ENCODE measurements at places on chromosomes 3 and 15.

DNA sequence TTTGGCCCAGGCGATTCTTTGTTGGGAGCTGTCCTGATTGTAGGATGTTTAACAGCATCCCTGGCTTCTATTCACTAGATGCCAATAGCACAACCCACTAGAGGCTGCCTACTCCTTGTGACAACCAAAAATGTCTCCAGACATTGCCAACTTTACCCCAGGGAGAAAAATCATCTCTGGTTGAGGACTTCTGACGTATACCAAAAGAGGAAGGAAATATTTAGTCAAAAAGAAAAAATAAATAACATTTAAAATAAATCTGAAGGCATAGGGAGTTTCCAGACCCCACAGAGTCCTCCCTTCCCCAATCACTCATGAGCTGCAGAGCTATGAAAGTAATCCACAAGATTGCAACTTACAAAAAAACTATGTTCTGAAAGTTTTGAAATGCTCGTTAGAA, 61.0 kb downstream of the MECOM start:
- no peak for DNase-seq

DNA sequence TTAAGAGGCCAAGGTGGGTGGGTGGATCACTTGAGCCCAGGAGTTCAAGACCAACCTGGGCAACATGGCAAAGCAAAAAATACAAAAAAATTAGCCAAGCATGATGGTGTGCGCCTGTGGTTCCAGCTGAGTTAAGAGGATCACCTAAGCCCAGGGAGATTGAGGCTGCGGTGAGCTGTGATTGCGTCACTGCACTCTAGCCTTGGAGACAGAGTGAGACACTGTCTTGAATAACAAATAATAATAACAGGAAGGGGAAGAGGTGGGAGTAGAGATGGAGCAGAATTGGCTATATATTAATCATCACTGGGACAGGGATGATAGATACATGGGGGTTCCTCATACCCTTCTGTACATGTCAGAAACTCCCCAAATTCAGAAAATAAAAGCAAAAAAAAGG, 23.8 kb upstream of the NMB start:
- no peak for DNase-seq

GRCh38 chr15:74038707-74039655, 43.4 kb downstream of the GOLGA6A start:
- no peak for DNase-seq

GRCh38 chr3:45179163-45179562, 33.0 kb upstream of the CDCP1 start:
- no peak for DNase-seq

- peak; percentile 65 for DNase-seq
These were observed 142.8 kb upstream of the PLSCR5 start for GRCh38 chr3:146747928-146748327.

- DNase-seq = no peak
These were observed 149.6 kb downstream of the PDZRN3 start for GRCh38 chr3:73475175-73475574.

GRCh38 chr3:171267104-171267503, 193.1 kb downstream of the TNIK start:
- no peak for DNase-seq

GRCh38 chr15:38145651-38146111, 107.0 kb upstream of the SPRED1 start:
- DNase-seq = no peak

DNA sequence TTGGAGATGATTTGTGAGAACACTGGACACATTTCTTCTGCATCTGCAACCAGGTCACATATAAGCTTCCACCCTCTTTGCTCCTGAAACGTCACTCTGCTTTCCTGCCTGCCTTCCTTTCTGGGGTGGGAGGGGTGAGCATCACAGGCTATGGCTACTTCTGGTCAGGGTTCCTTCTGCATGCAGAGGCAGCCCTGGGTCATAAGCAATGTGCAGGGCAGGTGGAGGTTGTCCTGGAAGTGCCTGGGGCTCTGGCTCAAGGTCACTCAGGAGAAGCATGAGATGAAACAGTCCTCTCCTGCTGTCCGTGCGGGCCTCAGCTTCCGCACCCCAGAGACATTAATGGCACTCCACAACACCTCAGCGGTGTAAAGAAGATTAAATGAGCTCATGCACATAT, 15.1 kb downstream of the SLC6A20 start:
- no peak for DNase-seq

DNA sequence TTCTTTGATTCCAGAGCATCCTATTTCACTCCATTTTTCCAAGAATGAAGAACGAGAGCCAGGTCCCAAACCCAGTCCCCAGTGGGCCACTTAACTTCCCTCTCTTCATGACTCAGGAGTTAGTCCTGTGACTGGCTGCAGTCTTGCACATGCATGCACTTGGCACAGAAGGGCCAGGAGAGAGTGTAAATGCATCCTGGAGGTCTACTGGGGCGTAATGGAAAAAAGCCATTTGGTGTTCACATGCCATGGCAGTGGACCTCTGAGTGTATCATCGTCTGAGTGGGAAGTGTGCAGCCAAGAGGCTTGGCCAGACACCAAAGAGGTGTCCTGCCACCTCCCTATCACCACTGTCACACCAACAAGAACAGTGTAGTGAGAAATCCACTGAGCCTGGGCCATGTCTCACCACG, 15.1 kb upstream of the RFTN1 start:
- no peak for DNase-seq

- DNase-seq = no peak
These were observed 311.3 kb downstream of the SLC9A9 start for GRCh38 chr3:143536817-143537535.

DNA sequence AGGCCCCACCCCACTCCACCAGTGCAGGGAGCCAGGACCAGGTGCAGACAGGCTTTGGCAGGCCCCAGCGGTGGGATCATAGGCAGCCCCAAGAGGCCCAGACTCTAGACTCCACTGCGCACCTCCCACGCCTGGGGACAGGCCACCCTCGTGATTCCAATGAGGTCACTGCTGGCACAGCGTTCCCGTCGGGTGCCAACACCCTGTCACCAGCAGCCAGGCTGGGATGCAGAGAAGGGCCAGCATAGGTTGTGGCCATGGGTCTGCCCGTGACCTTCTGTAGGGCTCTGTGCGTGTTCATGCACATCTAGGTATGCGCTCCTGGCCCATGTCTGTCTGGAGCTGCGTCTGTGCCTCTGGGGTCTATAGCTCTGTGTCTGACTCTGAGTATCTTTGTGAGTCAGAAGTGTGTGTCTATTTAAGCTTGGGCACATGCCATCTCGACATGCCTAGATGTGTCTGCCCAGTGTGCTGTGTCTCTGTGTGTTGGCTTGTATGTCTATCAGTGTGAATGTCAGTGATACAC, 13.0 kb downstream of the VIPR1 start:
- DNase-seq = no peak

GRCh38 chr3:181752202-181752671, 40.5 kb downstream of the SOX2 start:
- DNase-seq = no peak

DNA sequence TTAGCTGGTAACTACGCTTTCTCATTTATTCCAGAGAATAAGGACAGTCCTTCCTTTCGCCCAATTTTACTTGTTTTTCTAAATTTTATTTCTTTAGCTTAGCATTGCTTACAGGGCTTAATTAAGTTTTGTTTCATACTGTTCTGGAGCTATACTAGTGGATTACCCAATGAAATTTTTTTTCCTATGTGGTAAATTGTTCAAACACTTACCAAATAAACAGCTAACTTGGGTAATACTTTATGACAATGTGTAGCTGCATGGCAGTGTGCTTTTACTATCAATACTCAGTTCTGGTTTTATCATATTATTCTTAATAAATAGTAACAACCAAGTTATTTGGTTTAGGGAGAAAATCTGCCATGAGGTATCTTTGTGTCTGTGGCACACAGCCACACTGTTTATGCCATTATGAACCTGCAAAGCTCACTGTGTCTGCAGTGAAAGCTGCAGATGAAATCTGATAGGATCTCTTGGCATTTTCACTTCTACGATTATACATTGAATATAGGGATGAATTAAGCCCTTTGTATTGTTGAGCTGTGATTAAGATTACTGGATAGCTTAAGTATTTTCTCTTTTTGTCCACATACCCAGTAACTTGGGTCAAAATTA, 37.2 kb downstream of the UBE2E2 start:
- no peak for DNase-seq

DNA sequence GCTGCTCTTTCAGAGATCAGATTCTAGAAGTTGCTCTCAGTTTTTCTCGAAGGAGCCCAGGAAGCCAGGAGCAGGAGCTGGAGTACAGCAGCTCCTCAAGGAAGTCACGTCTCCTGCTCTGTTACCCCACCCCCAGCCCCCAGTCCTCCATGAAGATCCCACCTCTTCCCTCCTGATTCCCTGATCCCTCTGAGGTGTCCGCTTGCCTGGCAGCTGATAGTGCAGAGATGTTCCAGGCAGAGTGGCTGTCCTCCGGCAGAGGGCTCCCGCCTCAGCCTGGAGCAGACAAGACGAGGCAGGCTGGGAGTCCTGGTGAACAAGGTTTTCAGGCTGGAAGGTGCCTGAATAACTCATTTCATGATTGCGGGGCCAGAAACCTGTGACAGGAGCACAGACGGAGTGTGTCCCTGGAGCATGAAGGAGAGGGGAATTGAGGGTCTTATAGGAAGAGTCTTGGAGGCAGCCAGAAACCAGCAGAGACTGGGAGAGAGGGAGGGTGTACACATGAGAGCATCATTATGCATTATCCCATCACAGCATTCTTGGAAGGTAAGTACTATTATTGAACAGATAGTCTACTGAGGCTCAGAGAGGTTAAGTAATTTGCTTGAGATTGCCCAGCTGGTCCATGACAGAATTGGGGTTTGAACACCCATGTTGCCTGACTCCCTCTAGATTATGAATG, 1.2 kb downstream of the HRH1 start:
- DNase-seq = peak; percentile 61

DNA sequence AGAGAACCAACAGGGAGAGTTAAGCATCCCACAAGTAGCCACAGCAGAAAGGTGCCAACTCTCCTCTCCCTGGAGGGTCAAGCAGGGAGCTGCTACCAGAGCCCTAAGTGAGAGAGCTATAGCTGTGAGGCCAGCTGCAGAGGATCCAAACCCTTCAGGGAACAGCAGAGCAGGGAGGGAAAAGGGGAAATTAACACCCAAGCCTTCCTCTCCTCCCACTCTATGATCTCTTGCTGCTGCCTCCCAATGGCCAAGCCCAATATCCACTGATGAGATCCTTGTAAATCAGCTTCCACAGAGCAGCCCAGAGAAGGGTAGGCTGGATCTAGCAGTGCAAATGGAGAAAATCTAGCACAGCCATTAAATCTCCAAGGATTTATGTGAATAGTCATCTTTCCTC, 68.2 kb upstream of the THBS1 start:
- no peak for DNase-seq

GRCh38 chr3:60207905-60208304, 1043.3 kb downstream of the FHIT start:
- DNase-seq = no peak

- DNase-seq = no peak
These were observed 71.3 kb upstream of the FNDC3B start for GRCh38 chr3:171967932-171968678.

DNA sequence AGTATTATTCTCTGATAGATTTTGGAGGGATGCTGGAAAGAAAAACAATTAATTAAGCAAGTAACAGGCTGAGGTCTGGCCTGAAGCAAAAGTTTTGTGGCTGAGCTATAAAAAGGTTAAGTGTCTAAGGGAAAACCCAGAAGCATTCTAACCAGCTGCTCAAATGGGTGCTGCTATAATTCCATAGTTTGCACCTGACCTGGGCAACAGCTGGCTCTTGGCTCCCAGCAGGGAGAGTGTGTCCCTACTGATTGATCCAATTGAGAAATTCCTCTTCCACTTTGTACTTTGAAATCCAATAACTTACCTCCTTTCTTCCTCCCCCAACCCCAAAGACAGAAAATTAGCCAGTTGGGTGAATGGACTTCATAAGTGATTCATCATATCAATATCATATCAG, 27.7 kb upstream of the SMAD3 start:
- DNase-seq = no peak

DNA sequence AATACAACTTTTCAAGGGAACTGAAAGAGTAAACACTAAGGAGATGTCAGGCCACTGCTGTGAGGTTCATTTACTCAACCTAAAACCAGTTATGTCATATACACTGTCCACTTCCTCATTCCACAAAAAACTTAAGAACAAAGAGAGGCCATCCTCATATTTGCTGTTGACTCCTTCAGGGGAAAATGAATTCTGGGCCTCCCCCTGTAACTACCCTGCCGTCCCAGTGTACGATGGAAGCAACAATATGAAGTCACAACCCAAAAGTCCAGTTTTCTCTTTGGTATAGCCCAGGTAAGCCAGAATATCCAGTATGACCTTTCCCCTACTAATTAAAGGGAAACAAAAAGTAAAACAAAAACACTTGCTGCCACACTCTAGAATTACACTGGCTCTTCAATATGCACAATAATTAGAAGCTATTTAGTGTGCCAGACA, 16.2 kb downstream of the CEP152 start:
- DNase-seq = no peak

- no peak for DNase-seq
These were observed 105.4 kb upstream of the CCDC54 start for GRCh38 chr3:107271787-107272387.

GRCh38 chr3:18185624-18186023, 239.5 kb downstream of the SATB1 start:
- DNase-seq = no peak

DNA sequence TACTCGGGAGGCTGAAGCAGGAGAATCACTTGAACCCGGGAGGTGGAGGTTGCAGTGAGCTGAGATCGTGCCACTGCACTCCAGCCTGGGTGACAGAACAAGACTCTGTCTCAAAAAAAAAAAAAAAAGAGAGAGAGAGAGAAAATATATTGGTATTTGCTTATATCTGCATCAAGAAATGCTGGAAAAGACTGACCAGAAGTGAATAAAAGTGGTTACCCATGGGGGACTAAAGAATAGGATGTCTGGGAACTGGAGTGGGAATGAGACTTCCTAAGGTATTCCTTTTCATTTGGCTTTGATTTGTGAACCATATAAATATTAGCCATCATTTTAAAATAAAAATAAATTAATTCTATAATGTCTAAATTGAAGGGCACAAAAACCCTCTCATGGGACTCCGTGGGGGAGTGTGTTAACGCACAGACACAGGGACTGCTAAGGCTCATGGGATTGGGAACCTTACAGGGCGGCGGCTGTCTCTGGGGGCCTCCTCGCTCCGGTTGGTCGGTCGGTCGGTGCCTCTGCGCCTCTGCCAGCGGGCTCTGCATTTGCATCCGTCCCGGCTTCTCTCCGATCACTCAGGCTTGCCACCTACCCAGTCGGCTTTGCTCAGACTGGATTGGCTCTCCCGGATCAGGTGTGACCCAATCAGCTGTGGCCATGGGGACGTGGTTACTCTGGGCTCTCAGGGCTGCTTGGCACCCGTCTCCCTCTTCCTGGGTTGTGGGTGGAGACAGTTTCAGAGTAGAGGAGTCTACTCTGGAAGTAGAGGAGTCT, 12.7 kb upstream of the TSPAN3 start:
- DNase-seq = no peak

DNA sequence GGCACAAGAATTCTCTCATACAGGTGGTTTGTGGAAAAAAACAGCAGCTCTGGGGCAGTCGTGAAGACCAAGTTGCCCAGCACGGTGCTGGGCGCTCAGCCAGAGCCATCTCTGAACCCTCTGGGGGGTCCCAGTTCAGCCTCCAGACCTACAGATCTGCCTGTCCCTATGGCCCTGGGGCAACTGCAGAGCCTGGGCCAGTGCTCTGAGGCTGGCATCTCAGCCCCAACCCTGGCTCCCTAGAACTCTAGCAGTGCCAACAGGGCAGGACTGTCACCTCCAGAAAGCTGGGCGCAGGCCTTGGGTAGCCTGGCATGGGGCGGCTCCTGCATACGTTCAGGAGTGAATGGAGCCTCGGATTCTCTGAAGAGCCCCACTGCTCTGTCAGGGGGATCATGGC, 44.7 kb downstream of the DNAJB8 start:
- no peak for DNase-seq

- DNase-seq = no peak
These were observed 23.2 kb downstream of the CPEB1 start for GRCh38 chr15:82624008-82624407.

Data from smooth muscle cell of the brain vasculature (primary cell).